ENCODE measurements at places on chromosomes 7 and 10. TPM values are rescaled to one million over a fixed set of nuclear protein-coding genes. Genes with fewer than 3 reads are reported as not detected.

DNA sequence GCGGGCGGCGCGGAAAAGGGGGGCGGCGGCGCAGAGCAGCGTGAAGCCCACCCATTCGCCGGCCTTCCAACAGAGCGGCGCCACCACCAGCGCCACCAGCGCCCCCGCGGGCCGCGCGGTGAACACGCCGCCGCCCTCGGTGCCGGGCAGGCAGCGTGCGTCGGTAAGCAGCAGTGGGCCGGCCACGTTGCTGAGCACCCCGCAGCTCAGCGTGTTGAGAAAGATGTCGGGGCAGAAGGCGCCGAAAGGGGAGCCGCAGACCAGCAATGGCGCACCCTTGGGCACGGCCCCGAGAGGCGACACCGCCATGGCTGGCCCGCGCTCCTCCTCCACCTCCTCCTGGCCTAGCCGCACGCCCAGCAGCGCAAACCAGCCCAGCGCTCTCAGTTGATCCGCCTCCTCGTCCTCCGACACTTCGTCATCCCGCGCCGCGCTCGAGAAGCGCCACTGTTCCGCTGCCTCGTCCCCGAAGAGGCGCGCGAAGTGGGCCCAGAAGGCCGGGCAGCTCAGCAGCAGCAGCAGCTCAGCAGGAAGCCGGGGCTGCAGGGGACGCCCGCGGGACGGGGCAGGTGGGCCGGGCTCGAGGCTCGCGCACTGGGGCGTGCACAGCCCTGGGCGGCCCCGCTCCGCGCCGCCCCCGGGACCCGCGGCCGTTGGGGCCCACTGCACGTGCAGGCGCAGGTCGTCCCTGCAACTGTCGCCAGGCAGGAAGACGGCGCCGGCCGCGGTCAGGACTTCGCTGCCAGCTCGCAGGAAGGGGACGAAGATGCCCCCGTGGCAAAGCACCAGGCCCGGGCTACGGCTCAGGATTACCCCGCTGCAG lies 623 bp downstream of the TYSND1 start:
- peaks cover 15% of the 10 kb centered on the region for H3K36me3 ChIP-seq
- H3K4me1 ChIP-seq, result peaks cover 13% of the 10 kb centered on the region
- H3K4me3 ChIP-seq, result peak overlapping the region; percentile 79
- peak; percentile 74 for DNase-seq
- H3K27me3 ChIP-seq, result no peaks in the 10 kb centered on the region
- H3K27ac ChIP-seq, result peak overlapping the region; percentile 80

GRCh38 chr7:98875501-98875900 lies 2.8 kb upstream of the TRRAP start:
- DNase-seq, result no peak
- H3K36me3 ChIP-seq, result no peaks in the 10 kb centered on the region
- peaks cover 5% of the 10 kb centered on the region for H3K4me1 ChIP-seq
- no peak overlapping the region for H3K4me3 ChIP-seq
- no peak overlapping the region for H3K27ac ChIP-seq

GRCh38 chr7:46145412-46145811 lies 224.3 kb upstream of the IGFBP3 start:
- no peaks in the 10 kb centered on the region for H3K27me3 ChIP-seq
- no peak overlapping the region for H3K4me3 ChIP-seq
- DNase-seq, result no peak

FKBP9 gene
- not detected for polyA plus RNA-seq

DNA sequence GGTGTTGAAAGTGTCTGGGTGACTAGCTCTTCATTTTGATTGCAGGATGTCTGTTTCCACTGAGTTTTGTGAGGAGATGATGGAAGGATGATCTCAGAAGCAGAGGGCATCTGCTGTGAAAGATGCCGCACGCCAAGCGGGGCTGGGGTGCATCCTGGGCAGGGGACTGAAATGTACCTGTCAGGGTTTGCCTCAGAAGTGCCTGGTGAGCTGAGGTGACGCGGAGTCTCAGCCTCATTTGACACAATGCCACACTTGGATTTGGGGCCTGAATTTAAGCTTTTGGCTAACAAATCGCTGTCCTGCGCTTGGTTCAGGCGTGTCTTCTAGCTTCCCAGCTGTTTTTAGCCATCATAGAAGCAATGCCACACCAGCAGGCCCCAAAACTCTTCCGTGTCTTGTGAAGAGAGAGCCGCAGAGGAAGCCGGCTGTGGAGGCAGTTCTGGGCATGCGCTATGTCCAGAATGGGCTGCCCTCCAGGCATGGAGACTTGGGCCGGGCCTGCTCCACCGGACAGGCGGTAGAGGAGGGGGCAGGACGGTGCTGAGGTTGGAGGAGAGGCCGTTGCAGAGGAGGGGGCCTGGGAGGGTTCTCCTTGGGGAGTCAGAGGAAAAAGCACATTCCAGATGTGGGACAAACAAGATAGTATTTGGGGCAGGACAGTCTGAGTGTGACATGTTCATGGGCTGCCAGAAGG lies 31.2 kb downstream of the WDR86 start:
- H3K36me3 ChIP-seq, result peaks cover 8% of the 10 kb centered on the region
- H3K27me3 ChIP-seq, result peaks cover 6% of the 10 kb centered on the region
- DNase-seq, result no peak
- H3K4me3 ChIP-seq, result no peak overlapping the region
- peaks cover 12% of the 10 kb centered on the region for H3K4me1 ChIP-seq
- no peak overlapping the region for H3K27ac ChIP-seq

DNA sequence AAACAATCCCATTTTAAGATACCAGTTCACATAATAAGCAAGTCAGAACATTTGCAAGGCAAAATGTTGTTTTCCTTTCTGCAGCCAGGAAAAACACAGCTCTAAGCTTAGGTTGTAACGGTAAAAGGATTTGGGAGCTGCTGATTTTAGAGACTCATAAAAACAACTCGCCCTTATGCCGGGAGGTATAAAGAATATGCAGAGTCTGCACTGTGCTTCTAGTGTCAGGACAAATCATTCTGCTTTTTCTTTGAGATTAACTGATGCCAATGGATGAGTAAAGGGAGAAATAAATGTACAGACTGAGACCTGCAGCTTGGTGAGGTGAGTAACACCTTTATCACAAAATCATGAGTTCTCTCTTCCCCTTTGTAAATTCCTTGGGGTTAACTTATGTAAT lies 2.0 kb upstream of the SFR1 start:
- H3K4me3 ChIP-seq, result no peak overlapping the region
- no peaks in the 10 kb centered on the region for H3K36me3 ChIP-seq
- no peaks in the 10 kb centered on the region for H3K27me3 ChIP-seq
- H3K27ac ChIP-seq, result peak overlapping the region; percentile 99
- no peak for DNase-seq
- H3K4me1 ChIP-seq, result peaks cover 13% of the 10 kb centered on the region

- no peaks in the 10 kb centered on the region for H3K36me3 ChIP-seq
- no peak for DNase-seq
- H3K4me3 ChIP-seq, result no peak overlapping the region
- H3K27me3 ChIP-seq, result no peaks in the 10 kb centered on the region
These were observed 425.3 kb upstream of the MKI67 start for GRCh38 chr10:128551475-128551874.

LIPN gene
- polyA plus RNA-seq, result not detected

DNA sequence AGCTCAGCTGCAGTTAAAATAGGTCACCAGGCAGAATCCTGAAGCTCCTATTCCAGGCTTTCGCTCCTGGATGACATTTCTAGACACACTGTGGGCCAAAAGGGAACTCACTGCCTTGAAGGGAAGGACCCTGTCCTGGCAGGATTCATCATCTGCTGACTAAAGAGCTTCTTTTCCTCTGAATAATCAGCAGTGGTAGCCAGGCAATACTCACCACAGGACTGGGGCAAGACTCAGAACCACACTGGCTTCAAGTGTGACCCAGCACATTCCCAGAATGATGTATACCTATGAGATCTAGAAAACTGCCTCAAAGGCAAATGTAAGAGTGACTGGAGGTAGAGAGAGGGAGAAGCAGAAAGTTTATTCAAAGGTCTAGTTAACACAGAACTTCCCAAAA lies 29.5 kb upstream of the EBF3 start:
- H3K4me1 ChIP-seq, result no peaks in the 10 kb centered on the region
- H3K36me3 ChIP-seq, result no peaks in the 10 kb centered on the region
- no peak overlapping the region for H3K4me3 ChIP-seq
- H3K27ac ChIP-seq, result no peak overlapping the region

DNA sequence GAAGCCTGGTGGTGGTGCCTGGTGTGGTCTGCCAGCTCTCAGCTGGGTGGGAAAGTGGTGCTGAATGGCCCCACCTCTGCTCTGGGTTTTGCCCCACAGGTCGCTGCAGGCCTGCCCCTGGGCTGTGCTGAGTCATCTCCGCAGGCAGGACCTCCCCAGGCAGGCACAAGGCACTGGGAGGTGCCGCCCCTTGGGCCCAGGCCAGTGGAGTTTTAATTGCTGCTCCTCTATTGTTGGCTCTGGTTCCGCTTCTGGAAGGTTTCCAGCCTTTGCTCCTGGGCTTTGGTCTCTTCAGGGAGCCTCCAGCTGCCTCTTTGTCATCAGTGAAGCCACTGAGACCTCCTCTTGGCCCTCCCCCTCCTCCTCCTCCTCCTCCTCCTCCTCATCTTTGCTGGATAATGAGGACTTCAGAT lies 180.3 kb upstream of the GRB10 start:
- no peaks in the 10 kb centered on the region for H3K36me3 ChIP-seq
- H3K27me3 ChIP-seq, result peaks cover 3% of the 10 kb centered on the region
- no peak overlapping the region for H3K4me3 ChIP-seq
- H3K4me1 ChIP-seq, result no peaks in the 10 kb centered on the region

GRCh38 chr10:21060626-21061025 lies 163.5 kb upstream of the NEBL start:
- no peaks in the 10 kb centered on the region for H3K36me3 ChIP-seq
- no peaks in the 10 kb centered on the region for H3K27me3 ChIP-seq
- no peak overlapping the region for H3K27ac ChIP-seq

FAM24B gene
- 9.6 TPM for polyA plus RNA-seq

GIMAP8 gene
- 26.0 TPM for polyA plus RNA-seq

DNA sequence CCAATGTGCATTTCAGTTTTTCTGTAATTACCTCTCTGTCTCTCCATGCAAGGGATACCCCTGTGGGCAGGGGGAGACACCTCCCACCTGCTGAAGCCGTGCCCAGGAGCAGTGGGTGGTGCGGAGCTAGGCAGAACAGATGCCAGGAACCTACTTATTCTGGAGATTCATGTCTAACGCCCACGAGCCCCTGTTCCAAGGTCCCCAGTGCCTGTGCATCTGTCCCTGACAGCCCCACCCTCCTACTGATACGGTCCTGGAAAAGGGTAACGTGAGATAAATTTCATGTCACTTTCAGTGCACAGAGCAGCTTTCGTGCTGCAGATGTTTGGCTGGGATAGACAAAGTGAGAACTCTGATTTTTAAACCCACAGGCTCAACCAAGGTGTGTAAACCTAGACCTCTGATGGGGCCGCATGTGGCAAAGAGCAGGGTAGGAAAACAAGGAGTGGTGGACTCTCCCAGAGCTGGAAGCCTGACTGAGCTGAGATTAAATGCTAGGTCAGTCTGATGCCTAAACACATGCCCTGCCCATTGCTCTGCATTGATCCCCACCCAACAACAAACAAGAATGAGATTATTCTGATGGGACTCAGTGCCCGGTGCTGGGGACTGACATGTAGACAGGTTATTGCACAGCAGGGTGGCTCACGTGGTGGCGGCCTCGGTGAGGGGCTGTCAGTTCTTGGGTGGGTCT lies 123.6 kb upstream of the GDF10 start:
- no peak overlapping the region for H3K27ac ChIP-seq
- H3K36me3 ChIP-seq, result no peaks in the 10 kb centered on the region
- no peak overlapping the region for H3K4me3 ChIP-seq
- no peak for DNase-seq
- H3K27me3 ChIP-seq, result no peaks in the 10 kb centered on the region

DNA sequence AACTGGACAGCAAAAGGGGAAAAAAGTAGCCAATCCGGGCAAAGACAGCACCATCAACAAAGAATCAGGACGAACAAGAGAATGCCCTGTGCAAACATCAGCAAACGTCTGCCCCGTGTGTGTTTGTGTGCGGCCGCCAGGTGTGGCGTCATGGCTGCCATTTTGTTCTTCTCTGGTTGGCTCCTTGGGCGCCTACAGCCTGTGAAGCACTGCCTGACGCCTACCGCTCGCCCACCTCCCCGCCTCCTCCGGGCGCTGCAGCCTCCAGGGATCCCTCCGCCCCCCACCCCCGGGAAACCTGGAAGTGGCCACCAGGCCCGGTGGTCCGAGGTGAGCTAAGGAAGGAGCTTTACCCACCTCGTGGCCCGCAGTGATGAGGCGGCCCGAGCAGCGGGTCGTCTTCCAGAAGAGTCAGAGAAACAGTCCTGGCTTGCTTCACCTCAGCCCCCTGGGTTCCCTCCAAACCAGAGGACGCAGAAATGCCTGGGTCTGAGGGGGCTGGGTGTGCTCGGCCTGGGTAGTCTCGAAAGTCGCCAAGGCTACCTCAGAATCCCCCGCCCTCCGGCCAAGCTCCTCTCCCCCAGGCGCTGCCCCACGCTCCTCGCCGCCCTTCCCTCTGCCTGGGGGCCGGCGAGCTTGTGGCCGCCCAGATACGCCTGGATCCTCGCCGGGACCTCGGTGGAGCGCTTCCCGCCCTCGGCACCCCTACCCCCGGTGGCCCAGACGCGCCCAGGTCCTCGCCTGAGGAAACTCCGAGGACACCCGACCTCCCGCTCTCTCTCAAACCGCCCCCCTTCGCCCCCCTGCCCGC lies 61.8 kb upstream of the IL6 start:
- H3K4me1 ChIP-seq, result no peaks in the 10 kb centered on the region
- H3K4me3 ChIP-seq, result no peak overlapping the region
- no peaks in the 10 kb centered on the region for H3K36me3 ChIP-seq
- no peak for DNase-seq
- no peak overlapping the region for H3K27ac ChIP-seq

OTUD1 gene
- 8.7 TPM for polyA plus RNA-seq

- H3K4me1 ChIP-seq, result no peaks in the 10 kb centered on the region
- H3K4me3 ChIP-seq, result no peak overlapping the region
- no peak overlapping the region for H3K27ac ChIP-seq
- no peaks in the 10 kb centered on the region for H3K36me3 ChIP-seq
These were observed 113.1 kb upstream of the IGFBP3 start for GRCh38 chr7:46034056-46034768.

DNA sequence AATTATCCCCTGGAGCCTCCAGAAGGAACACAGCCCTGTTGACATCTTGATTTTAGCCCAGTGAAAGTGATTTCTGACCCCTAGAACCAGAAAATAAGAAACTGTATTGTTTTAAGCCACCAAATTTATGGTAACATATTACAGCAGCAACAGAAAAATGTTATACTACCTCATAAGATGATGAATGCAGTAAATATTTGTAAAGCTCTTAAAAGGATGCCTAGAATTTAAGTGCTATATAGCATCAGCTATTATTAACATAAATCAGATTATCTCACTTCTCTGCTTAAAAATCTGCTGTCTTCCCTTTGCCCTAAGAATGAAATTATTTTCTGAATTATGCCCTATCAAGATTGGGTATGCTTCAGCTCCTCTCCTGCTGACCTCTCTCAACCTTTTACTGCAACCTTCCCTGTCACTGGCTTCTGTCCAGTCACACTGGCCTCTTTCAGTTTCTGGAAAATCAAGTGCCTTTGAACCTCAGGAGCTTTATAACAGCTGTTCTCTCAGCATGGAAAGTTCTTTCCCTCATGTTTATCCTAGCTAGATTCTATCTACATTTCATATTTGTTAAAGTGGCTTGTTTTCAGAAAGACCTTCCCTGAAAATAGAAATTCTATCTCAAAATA lies 78.9 kb downstream of the GPR37 start:
- H3K36me3 ChIP-seq, result no peaks in the 10 kb centered on the region
- H3K27ac ChIP-seq, result no peak overlapping the region
- no peaks in the 10 kb centered on the region for H3K27me3 ChIP-seq
- no peak overlapping the region for H3K4me3 ChIP-seq
- DNase-seq, result no peak

ARHGAP19 gene
- polyA plus RNA-seq, result 6.5 TPM

LFNG gene
- 1.2 TPM for polyA plus RNA-seq

GRCh38 chr10:122142641-122143237 lies 128.4 kb upstream of the BTBD16 start:
- no peaks in the 10 kb centered on the region for H3K27me3 ChIP-seq
- no peaks in the 10 kb centered on the region for H3K4me1 ChIP-seq
- no peaks in the 10 kb centered on the region for H3K36me3 ChIP-seq
- H3K27ac ChIP-seq, result no peak overlapping the region
- no peak overlapping the region for H3K4me3 ChIP-seq
